GM03348 (cell line): ENCODE measurements at places on chromosomes 6 and 20.

GRCh38 chr6:118618676-118619377, 32.6 kb downstream of the CEP85L start:
- DNase-seq, result peak; percentile 66

- no peak for DNase-seq
Measured at GRCh38 chr6:130148181-130148580, 74.6 kb downstream of the SAMD3 start.

GRCh38 chr20:63100174-63100925, 93.6 kb upstream of the BHLHE23 start:
- no peak for DNase-seq

DNA sequence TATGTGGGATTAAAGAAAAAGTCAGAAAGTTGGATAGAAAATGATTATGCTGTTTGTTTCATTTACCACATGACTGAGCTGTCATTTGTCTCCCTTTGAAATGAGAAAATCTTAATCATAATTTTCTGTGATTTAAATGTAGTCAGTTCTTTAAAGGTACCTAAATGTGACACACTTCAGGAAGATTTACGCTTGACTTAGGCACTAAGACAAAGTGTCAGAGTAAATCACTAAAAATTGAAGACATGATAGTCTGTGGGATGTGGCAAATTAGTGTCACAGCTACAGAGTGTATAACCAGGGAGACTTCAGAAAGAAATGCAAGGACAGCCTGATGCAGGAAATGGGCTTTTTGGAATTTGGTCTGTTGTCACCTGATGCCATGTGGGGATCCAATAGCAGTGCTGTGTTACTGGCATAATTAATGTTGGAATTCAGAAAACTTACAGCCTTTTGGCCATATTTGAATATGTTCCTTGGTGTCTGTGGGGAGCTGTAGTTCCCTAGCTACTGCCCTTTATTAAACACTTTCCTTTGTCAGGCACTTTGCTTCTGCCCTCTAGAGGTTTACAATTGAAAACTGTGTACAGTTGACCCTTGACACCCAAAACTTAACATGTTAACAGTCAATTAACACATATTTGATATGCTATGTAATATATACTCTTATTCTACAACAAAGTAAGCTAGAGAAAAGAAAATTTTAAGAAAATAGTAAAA, 493.8 kb downstream of the UTRN start:
- no peak for DNase-seq

DNA sequence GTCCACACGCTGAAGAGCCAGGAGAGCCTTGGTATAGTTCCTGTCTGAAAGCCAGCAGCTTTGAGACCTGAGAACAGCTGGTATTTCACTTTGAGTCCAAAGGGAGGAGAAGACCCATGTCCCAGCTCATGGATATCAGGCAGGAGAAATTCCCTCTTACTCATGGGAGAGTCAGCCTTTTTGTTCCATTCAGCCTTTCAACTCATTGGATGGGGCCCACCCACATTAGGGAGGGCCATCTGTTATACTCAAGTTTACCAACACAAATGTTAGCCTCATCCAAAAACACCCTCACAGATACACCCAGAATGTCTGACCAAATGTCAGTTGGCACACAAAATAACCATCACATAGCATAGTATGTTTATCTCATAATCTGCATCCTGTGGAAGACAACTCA, 80.1 kb downstream of the GMDS start:
- no peak for DNase-seq

DNA sequence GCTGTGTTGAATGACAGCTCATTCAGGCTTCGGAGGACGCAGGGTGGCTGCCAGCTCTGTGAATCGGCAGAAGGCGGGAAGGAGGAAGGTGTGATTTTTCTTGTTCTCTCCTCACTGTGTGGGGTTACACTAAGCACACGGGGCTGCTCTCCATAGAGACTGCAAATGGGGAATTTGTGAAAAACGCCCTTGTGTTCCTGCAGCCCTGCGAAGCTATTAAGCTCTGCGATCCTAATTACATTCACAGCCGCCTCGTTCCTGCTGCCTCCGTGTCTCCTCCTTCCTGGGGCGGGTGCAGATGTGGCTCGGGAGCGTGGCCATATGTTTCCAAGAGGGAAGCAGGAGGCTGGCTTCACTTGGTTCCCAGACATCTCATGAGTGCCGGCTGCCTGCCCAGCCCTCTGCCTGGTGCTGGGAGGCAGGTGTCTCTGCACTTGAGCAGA, 124.0 kb downstream of the TOX2 start:
- DNase-seq, result peak; percentile 46
